HT-29 (cell line): ENCODE measurements at places on chromosomes 6 and 20. TPM values are rescaled to one million over a fixed set of nuclear protein-coding genes. Genes with fewer than 3 reads are reported as not detected.

GRCh38 chr6:36135053-36135731 lies 4.9 kb downstream of the MAPK13 start:
- DNase-seq: no peak

SLPI gene
- 9.1 and 13.5 TPM in 2 replicates for total RNA-seq

DNA sequence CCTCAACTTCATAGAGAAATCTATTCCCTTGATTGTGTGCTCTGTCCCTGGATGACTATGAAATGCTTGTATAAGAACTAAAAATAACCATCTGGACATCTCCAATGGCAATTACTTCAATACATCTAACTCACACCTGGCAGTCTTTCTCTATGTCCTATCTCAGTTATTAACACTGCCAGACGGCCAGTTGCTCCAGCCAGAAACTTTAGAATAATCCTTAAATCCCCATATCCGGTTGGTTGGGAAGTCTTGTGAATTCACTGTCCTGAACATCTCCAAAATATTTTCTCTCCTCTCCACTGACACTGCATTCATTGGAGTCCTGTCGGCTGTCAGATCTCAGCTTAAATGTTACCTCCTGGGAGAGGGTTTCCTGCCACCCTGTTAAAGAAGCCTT lies 12.2 kb upstream of the LAMA2 start:
- no peak for DNase-seq

BTNL2 gene
- not detected in 2 replicates for total RNA-seq

DNA sequence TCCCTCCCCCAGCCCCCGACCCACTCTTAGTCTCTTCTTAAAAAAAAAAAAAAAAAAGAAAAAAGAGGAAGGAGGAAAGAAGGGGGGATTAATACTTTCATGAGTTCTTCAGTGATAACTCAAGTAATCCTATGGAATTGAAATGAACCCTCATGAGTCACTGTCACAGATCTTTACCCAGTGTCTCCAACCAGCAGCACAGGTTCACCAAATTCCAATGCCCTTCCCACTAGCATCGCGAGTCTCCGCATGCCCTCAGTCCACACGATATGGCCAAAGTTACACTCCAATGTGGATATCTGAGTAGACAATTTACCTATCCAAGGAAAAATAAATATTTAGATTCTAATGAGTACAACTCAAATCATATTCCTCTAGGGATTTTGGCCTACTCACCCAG lies 74.5 kb downstream of the MDN1 start:
- DNase-seq: no peak

DNA sequence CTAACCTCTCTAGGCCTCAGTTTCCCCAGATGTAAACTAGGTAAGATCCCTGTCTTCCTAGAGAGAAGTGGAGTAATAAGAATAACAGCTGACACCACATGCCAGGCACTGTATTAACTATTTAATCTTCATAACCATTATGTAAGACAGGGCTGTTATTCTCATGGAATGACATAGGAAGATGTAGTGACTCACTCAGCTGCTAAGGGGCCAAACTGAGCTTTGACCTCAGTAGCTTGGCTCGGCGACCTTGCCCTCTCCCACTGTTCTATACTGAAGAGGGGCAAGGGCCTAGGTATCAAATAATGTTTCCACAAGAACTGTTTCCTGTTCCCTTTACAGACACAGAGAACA lies 2.9 kb upstream of the MDGA1 start:
- no peak for DNase-seq

GRCh38 chr6:8633762-8634161 lies 198.4 kb upstream of the SLC35B3 start:
- DNase-seq: no peak

HACE1 gene
- 0.36 and 0.55 TPM in 2 replicates for total RNA-seq
